CD8-positive, alpha-beta memory T cell (primary cell): ENCODE measurements at places on chromosomes 2 and 18. TPM values are rescaled to one million over a fixed set of nuclear protein-coding genes. Genes with fewer than 3 reads are reported as not detected.

Gene PAIP2B
- total RNA-seq: 2.3 TPM

Gene IL18RAP
- 4.9 TPM for total RNA-seq

Gene TGFBRAP1
- total RNA-seq: 30.8 TPM

Gene GDF7
- total RNA-seq: not detected

Gene KCNE4
- not detected for total RNA-seq

Gene HOXD10
- not detected for total RNA-seq

Gene KHK
- 14.5 TPM for total RNA-seq

Gene ZNF892
- total RNA-seq: 4.7 TPM

Gene ACKR3
- total RNA-seq: 1.6 TPM

Gene TTL
- 46.1 TPM for total RNA-seq

Gene DPP10
- not detected for total RNA-seq

Gene SERPINB11
- not detected for total RNA-seq

Gene SERPINB8
- total RNA-seq: 16.8 TPM

Gene POMC
- 6.2 TPM for total RNA-seq

Gene ACP1
- 152 TPM for total RNA-seq

Gene EHD3
- total RNA-seq: 2.3 TPM

Gene SEH1L
- 132 TPM for total RNA-seq

Gene COLEC12
- not detected for total RNA-seq

Gene CRYGC
- total RNA-seq: not detected

Gene ALPP
- not detected for total RNA-seq

Gene SLC5A7
- total RNA-seq: not detected

Gene MSTN
- not detected for total RNA-seq
